NCI-H2171 treated with DMSO at 0.1 percent for 48 hours (cell line): ENCODE measurements at places on chromosomes 4 and X.
A peak's percentile ranks its signal among the peaks of the same experiment; 100 is the strongest.

DNA sequence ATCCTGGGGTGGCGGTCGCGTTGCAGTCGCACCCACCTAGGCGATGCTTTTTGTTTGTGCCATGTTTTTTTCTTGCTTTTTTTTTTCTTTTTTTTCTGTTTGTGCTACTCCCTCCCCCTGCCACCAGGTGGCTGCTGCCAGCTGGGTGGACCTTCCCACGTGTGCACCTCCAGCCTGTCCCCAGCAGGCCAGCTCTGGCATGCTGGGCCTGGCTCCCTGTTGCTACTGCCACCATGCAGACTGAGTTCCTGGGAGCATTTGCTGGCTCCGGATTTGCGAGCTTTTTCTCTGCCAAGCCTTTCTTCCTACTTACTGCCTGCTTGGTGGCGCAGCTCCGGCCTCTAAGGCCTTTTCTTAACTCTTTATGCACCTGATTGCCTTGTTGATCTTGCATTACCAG lies 161.2 kb upstream of the WDFY3 start:
- peak; percentile 66 for DNase-seq

- DNase-seq = no peak
Measured at GRCh38 chrX:155767051-155767875, 113.9 kb upstream of the VAMP7 start.

- no peak for DNase-seq
Measured at GRCh38 chr4:48439988-48440387, 43.2 kb upstream of the SLC10A4 start.

- peak; percentile 78 for DNase-seq
Measured at GRCh38 chr4:7823416-7823824, 116.2 kb downstream of the AFAP1 start.

DNA sequence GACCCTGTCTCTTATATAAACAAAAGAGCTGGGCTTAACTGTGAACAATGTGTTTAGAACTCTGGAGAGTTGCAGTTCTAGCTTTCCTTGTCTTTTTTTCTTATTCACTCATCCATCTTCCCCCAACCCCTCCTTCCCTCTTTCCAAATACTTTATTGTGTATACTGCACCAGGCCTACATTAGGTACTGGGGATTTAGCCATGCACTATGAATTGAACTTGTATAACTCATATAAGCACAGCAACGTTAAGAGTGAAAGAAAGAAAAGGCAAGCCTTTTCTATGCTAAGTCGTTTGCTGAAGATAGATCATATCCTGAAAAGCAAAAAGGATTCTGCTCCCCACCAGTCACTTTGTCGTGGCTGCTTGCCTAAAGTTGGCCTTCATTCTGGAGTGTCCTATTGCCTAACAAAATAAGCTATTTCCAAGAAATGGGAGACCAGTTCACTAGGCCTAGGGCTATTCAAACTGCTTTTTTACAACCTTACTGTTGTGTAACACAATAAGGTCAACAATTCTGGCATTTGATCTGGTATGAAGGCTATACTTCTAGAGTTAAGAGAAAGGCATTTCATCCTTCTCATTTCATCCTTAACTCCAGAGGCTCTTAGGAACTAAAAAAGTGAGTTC lies 32.2 kb downstream of the CCNI start:
- DNase-seq = no peak

DNA sequence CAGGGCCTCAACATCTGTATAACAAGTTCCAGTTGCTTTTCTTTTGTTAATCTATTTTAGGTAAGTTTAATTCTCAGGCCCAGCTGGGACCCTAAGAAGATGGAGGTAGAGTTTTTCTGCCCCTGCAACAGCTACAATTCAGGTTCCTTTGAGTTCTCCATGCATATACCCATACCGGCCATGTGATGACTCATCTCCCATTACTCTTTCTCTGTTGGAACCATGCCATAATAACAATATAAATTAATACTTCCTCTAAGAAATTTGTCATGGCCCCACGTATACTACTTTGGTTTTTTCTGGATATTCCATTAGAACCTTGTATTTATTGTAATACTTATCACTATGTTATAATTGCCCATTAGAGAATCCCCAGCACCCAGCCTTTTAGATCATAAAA lies 1.3 kb upstream of the INTU start:
- no peak for DNase-seq

GRCh38 chr4:87499403-87500091 lies 29.6 kb downstream of the SPARCL1 start:
- DNase-seq = no peak

GRCh38 chrX:151359931-151360871 lies 36.8 kb upstream of the VMA21 start:
- peak; percentile 1 for DNase-seq

GRCh38 chr4:173528378-173529321 lies 1.4 kb downstream of the HAND2 start:
- peak; percentile 39 for DNase-seq

DNA sequence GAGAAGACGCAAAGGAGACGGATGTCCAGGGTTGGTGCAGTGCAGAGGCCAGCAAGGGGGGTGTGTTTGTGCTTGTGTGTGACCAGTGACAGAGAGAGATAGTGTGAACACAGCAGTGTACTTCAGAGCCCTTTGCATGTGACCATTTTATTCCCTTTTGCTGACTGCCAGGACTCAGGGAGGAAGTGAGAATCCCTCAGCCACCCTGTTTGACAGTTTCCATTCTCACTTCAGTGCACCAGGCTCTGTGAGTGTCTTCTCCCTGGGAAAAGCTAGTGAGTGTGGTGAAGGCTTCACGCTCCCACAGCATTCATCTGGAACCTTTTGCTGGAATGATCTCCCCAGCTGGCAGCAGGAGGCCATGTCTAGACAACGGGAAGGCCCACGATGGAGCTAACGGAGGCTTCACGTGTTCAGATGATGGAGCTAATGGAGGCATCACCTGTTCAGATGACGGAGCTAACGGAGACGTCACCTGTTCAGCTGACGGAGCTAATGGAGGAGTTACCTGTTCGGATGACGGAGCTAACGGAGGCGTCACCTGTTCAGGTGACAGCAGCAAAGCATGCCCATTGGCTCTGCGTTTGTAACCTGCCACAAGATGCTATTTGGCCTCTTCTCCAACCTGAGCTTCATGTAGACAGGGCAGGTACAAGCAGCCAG lies 195.4 kb downstream of the AFAP1 start:
- DNase-seq = no peak

GRCh38 chr4:98935633-98936032 lies 6.7 kb upstream of the EIF4E start:
- no peak for DNase-seq

GRCh38 chrX:40063555-40063954 lies 34.2 kb downstream of the BCOR start:
- DNase-seq = no peak

DNA sequence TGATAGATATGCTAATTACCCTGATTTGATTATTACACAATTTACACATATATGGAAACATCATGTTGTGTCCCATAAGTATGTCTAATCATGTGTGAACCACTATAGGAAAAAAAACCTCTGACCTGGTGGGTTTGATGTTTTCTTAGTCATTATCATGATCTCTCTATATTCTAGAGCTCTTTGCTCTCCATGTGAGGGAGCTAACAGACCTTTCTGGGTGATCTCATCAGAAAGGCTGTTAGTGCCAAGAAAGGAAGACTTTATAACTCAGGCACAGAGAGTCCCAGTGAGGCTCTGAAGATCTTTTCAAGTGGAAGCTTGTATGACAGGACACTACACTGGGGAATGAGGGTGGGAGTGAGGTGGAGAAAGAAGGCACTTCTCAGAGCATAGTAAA lies 527.7 kb upstream of the MAGEB2 start:
- DNase-seq = no peak

GRCh38 chr4:147518086-147518485 lies 37.2 kb downstream of the EDNRA start:
- DNase-seq = no peak

- DNase-seq = no peak
Measured at GRCh38 chrX:105173071-105173470, 47.4 kb downstream of the TEX13A start.

DNA sequence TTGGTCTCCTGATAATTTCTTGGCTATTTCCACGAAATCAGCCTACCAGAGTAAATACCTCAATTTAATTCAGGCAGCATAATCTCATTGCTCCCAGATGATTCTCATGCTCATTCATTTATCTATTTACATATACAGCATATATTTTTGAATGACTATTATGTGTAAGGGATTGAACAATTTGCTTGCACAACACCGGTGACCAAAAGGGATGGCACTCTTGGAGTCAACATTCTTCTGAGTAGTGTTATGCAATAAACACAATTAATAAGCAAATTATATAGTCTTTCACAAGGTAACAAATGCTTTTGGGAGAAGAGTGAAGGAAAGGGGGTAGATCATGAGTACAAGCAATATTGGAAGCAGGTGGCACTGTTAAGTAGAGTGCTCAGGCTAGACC lies 1015.3 kb downstream of the ARAP2 start:
- no peak for DNase-seq

- no peak for DNase-seq
Measured at GRCh38 chr4:74473155-74473811, 28.3 kb downstream of the AREG start.

DNA sequence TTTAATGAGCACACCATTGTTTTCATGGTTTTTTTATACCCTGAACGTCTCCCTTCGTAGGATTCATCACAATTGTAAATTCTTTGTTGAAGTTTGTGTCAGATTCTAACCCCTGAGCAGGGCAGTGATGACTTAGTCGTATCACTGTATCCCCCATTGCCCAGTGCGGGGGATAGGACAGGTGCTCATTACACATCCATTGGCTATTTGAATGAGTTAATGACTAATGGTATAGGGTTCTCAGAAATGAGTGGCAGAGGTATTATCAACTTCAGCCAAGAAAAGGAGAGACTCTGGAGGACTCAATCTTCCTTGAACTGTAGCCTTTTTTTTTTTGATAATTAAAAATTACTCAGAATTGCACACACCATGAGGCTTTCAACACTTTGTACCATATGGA lies 64.6 kb downstream of the SYNPO2 start:
- DNase-seq = no peak

DNA sequence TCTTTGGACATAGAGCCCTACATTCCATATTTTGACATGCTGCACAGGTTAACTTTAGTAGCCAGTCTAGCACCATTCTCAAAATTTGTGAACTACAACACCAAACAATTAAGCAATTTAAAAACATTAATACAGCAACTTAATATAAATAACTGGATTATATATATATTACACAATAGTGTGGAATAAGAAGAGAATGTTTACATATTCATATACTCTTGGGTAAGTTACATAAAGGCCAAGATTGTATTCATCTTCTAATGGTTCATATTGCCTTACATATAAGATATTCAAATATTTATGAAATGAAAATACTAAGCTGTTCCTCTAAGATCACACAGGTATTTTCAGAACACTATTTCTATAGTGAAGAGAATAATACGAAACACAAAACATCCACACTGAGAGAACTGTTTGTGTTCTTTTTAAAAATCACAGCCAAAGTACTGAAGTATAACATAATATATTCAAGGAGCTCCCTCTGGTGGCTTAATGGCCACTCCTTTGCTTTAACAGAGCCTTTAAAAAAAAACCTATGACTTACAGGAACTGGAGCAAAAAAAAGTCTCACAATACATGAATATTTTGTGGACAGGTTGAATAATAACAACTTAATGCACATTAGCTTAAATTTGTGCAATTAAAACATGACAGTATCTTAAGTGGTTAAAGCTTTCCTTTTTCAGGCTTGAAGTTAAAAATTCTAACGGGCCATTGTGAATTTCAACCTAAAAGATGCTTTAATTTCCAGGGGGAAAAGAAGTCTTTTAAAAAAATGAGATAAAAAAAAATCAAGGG lies 46.2 kb downstream of the NEK1 start:
- peak; percentile 29 for DNase-seq

GRCh38 chrX:151042842-151043241 lies 59.7 kb downstream of the HMGB3 start:
- no peak for DNase-seq

DNA sequence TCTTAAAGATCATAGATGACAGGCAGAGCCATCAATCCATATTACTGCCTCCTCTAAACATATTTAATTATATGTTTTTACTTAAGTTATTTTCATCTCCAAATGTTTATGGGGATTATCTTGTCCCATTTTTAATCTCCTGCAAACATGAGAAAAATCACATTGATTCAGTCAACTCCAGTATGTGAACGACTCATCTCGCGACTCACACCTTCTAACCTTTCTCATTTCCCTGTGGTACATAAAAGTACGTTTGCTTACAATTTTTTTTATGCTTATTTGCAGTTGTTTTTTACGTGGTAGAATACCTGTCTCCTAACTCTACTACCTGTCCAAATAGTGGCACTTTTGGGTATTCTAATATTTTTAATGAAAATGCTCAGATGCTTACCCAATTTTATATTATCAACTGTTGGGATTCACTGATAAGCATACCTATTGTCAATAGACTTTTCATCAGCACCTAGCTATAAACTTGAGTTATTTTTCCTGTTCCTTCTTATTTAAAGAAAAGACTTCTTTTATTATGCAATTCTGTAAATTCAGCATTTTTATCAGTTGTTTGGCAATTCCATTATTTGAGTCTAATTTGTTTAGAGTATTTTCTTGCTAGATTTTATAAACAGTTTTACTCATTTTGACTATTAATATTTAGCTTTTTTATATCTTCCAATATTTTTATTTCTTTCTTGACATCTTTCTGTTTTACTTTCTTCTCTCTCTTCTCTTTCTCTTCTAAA lies 276.6 kb downstream of the ANK2 start:
- DNase-seq = no peak

GRCh38 chr4:184148738-184149637 lies 68.7 kb downstream of the ENPP6 start:
- DNase-seq = no peak

- no peak for DNase-seq
Measured at GRCh38 chrX:148976571-148977400, 476.4 kb downstream of the AFF2 start.

GRCh38 chr4:140743194-140743931 lies 12.8 kb downstream of the TBC1D9 start:
- DNase-seq = peak; percentile 1

DNA sequence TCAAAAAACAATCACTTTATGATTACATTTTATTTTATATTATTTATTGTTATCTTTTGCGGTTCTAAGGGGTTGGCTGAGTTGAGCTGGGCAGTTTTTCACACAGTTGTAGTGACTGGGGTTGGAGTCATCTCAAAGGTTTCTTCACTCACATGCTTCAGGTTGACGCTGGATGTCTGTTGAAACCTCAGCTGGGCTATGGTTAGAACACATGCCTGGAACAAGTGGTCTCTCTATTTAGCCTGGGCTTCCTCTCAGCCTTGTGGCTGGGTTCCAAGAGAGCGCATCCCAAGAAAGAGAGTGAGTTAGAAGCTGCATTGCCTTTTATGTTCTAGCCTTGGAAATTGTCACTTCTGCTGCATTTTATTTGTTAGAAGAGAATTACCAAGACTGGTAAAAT lies 87.4 kb downstream of the CBLL2 start:
- DNase-seq = no peak

GRCh38 chrX:154012336-154012991 lies 7.2 kb downstream of the IRAK1 start:
- DNase-seq = no peak
